ENCODE measurements at places on chromosomes 3 and 15.

- DNase-seq, result no peak
Measured at GRCh38 chr15:85780225-85780985, 14.3 kb downstream of the KLHL25 start.

DNA sequence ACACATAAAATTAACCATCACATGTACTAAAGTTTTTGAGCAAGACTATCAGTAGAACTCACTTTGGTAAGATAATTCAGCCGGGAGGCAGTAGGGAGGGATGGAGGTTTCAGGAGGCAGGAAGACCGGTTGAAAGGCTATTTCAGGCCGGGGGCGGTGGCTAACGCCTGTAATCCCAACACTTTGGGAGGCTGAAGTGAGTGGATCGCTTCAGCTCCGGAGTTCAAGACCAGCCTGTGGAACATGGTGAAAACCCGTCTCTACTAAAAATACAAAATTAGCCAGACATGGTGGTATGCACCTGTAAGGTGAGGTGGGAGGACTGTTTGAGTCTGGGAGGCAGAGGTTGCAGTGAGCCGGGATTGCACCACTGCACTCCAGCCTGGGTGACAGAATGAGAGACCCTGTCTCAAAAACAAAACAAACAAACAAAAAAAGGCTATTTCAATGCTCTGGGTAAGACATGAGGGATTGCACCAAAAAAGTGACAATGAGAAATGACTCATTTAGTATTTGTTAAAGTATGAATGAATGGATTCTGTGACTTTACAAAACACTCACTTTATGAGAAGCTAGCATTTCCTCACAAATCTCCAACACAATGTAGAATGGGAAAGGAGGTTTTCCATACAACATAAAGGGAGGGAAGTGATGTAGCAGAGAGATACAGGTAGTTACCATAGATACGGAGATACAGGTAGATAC, 43.9 kb downstream of the SH3BP5 start:
- no peak for DNase-seq

GRCh38 chr3:59234884-59235633, 185.2 kb upstream of the CFAP20DC start:
- DNase-seq, result no peak

DNA sequence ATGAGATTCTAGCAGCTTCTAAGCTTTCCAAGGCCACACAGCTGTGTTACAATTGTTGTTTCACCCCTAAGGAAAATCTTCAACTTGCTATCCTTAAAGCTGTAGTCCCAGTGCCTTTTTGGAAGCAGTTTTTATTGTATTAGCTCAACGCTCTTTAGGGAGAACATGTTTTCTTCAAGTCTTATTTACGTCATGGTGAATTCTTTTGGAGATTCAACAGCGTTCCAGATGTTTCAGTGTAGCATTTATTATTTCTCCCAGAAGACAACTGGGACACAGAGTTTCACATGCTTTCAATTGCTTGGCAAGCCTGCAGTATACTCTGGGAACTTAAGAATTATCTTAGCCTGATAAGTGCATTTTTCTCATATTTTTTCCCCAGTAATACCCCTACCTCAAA, 888.3 kb downstream of the PLOD2 start:
- no peak for DNase-seq

DNA sequence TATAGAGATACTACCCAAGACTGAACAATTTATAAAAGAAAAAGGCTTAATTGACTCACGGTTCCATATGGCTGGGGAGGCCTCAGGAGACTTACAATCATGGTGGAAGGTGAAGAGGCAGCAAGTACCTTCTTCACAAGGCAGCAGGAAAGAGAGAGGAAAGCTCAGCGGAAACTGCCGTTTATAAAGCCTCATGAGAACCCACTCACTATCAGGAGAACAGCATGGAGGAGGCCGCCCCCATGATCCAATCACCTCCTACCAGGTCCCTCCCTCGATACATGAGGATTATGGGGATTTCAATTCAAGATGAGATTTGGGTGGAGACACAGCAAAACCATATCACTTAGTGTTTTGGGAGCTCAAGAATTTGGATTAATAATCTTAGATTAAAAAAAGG, 240.2 kb downstream of the UACA start:
- DNase-seq, result no peak

DNA sequence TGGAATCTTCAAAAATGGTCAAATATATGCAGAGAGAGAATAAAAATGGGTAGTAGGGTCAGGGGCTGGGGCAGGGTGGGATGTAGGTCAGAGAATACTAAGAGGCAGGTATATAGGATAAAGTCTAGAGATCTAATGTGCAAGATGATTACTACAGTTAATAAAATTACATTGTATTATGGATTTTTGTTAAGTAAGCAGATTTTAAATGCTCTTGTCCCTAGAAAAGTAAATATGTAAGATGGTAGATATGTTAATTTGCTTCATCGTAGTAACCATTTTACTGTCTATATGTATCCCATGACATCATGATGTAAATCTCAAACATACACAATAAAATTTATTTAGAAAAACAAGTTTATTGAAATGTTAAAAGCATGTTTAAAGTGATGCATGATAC, 1051.4 kb downstream of the AGBL1 start:
- DNase-seq, result no peak

GRCh38 chr3:52983828-52984227, 62.0 kb downstream of the SFMBT1 start:
- DNase-seq, result no peak

DNA sequence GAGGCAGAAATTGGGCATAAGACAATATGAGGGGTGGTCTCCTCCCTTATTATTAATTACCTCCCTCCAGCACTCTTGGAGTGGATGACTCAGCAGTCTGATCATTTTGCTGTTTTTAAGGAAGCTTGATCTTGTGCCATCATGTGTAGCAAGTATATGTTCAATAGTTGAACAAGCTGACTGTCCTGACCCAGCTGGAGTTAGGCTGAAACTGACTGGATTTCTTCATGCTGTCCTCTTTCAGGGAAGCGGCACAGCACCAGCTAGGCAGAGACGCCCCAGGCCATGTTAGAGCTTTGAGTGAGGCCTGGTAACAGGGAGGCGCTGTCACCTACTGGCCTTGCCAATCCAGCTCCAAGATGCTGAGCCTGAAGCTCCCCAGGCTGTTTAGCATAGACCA, 54.4 kb upstream of the KIF23 start:
- DNase-seq, result peak; percentile 10

- DNase-seq, result peak; percentile 88
Measured at GRCh38 chr3:123884203-123884831, at the start of gene MYLK. TSS of gene MYLK (minus strand) at chr3:123884332. CDS start at chr3:123793841, 90,491 bp downstream.

DNA sequence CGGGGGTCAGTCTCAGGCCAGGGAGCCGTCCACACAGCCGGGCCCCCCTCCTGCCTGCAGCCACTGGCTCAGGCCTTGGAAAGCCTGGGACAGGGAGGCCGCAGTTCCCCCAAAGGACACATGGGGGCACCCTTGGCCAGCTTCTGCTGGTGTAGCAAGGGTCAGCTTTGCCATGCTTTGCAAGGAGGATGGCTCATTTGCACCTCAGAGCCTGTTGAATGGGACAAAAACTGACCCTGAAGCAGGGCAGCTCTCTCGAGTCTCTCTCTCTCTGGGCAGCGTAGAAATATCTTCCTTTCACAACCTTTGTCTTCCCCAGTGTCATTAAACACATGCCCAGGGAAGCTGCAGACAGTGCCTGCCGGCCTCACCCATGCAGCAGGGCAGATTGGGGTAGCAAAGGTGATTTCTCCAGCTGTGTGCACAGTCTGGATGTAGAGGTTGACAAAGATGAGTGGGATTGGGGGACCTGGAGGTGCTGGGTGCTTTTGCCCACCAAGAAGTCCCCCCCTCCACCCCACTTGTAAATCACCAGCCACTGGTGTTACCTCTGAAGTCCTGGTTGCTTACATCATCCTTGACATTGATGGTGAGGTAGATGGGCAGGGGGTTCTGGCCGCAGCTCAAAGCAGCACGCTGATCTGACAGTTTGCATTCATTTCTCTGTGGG, 17.4 kb upstream of the EHD4 start:
- DNase-seq, result no peak

GRCh38 chr3:11385326-11385725, 113.1 kb downstream of the ATG7 start:
- DNase-seq, result no peak

DNA sequence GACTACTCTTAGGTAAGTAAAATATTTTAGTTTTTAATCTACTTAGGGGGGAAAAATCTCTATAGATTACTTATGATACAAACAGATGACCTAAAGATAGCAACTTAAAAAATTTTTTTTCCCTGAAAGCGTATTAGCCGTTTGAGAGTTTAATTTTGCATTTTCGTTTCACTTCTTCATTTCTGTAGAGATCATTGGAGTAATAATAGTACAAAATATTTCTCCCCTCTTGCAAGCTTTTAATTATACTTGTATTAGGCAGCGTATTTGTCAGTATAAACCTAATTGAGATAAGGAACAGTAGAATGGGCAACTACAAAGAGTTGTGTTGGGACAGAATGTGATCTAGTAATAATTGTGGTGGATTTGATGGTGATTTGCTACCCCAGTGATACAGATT, 10.3 kb downstream of the SKIL start:
- DNase-seq, result no peak

DNA sequence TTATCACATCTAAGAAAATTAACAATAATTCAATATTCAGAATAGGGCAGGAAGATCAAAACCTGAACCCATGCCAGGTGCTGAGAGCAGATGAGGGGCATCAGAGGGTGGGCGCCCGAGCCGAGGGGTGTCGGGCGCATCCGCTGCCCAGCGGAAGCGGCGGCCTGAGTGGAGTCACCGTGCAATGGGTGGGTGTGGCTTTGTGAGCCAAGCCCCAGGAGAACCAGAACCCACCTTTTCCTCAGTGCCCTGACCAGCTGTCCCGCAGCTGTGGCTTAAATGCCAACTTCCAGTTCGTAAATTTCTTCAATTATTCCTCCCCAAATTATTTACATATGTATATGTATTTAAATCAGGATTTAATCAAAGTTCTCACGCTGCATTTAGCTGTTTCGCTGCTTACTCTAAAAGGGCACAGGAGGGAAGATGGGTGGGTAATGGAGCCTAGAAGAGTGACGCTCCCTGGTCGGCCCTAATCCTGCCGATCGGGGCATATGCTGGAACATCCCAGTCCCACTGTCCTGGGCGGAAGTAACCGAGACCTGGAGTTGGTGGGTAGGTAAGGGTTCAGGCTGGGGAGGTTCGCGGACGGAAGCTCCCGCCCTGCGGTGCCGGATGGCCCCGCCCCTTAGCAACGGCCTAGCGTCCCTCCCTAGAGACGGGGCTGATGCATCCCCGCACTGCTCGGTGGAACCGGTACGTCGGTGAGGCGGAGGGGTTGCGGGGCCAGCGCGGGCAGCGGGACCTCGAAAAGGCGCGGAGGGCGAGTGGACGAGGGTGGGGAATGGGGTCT, 1.3 kb downstream of the DNAH1 start:
- DNase-seq, result no peak

GRCh38 chr15:35444557-35445204, 101.3 kb downstream of the DPH6 start:
- no peak for DNase-seq

DNA sequence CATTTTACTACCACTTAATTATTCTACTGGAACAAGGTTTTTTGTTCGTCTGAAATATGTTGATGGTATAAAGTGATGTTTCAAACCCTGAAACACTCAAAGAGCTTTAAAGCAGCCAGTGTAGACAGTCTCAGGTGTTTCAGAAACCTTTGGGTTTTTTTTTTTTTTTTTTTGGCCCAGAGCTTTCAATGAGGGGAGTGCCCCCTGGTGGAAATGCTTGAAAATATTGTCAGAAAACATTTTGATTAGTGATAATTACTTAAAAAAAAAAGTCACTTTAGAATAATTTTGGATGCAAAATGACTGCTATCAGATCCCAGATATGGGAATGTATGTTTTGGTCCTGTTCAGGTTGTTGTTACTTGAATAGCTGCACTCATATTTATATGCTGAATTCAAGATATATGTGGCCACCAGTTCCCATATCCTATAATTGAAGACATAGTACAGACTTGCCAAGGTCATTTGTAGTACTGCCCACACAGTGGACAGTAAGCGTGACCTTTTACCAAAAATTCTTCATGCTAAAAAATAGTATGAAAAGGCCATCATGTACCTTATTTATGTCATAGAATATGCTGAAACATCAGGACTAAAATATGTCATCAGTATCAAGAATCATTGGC, 35.9 kb downstream of the SATB1 start:
- no peak for DNase-seq

DNA sequence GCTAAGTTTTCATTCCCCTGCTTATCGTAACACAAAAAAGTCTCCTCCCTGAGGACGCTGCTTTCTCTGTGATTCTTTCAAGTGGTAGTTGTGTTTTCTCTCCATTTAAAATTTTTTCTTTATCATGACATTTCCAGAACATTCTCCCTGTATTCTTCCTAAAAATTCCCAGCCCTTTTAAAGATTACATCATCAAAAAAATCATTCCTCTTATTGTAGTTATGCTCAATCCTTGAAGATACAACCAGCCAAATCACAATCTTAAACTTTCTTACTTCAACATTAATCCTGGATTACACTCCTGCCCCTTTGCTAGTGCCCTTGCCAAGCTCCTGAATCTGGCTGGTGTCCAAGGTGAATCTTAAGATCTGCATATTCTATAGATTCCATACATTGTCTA, 163.7 kb upstream of the CBLB start:
- DNase-seq, result no peak

DNA sequence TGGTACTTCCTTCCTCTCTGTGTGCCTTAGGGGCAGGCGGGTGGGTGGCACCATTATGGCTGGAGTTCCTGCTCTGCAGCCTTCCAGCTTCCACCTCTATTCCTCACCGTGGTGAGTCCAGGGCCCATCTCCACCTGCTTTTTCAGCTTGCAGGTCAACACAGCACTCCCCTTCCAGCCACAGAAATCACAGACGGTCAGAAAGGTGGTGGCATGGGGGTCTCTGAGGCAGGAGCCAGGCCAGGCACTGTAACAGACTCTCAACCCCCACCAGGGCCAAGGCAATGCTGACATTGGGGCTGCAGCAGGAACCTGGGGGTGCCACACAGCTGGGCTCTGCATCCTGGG, 16.6 kb downstream of the KLF15 start:
- no peak for DNase-seq

GRCh38 chr3:157087780-157088600, 72.0 kb downstream of the CCNL1 start:
- no peak for DNase-seq

GRCh38 chr3:39428745-39429201, 22.3 kb downstream of the RPSA start:
- no peak for DNase-seq

DNA sequence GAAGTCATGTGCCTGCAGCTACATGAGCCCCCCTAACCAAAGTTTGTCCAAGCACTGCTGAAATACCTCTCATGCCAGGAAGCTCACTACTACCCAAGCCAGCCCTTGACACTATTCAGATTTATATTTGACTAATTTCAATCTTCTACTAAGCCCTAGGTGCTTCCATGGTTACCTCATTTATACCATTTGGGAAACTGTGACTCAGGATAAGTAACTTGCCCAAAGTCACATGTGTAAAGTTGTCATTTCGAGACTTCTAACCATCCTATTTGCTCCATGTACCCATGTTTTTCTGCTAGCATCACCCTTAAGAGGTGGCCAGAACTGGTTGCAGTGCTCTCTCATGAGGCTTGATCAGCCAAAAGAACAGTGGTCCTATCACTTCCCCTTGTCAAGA, 20.7 kb upstream of the TIMP4 start:
- no peak for DNase-seq

- no peak for DNase-seq
Measured at GRCh38 chr3:105157766-105158085, 209.0 kb upstream of the ALCAM start.

Data from kidney epithelial cell (primary cell).